Umbilical cord (tissue), 2 donors: ENCODE measurements at places on chromosomes 3 and 15.

GRCh38 chr15:99703603-99704443 lies 29.4 kb downstream of the LYSMD4 start:
- peak; percentile 81 for DNase-seq

- DNase-seq: no peak
Observed at GRCh38 chr3:33865133-33865532, 66.7 kb downstream of the PDCD6IP start.

DNA sequence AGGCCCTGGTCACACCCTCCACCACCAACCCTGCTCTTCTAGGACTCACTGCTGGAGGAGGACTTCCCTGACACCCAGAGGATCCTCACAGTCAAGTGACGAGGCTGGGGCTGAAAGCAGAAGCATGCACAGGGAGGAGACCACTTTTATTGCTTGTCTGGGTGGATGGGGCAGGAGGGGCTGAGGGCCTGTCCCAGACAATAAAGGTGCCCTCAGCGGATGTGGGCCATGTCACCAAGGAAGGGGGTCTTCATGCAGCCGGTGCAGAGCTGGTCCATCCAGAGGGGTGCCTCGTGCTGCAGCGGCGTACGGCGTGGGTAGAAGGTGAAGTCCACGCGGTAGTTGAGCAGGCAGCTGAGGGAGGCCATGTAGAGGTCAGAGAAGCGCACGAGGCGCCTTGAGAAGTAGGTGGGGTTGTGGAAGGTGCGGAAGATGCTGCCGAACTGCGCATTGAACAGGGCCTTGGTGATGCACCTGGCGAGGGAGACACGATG lies 9.4 kb downstream of the NT5DC2 start:
- DNase-seq: no peak

- DNase-seq: no peak
Observed at GRCh38 chr3:155012584-155012983, 67.5 kb upstream of the MME start.

DNA sequence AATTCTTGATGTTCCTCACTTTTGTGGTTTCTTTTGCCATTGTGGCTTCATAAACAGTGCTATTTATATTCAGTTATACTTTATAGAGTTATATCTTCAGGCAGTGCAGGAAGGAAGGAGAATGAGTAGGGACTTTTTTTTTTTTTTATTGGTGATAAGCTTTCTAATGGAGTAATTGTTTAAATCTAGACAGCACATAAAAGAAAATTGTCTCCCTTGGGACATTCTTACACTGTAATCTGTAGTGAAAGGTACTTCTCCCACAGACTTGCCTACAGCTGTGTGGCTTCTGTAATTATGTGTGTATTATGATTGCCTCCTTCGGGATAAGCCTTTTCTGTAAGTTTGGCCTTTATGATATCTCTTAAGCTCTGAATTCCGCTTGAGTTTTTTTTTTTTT lies 41.6 kb downstream of the WDR76 start:
- no peak for DNase-seq

DNA sequence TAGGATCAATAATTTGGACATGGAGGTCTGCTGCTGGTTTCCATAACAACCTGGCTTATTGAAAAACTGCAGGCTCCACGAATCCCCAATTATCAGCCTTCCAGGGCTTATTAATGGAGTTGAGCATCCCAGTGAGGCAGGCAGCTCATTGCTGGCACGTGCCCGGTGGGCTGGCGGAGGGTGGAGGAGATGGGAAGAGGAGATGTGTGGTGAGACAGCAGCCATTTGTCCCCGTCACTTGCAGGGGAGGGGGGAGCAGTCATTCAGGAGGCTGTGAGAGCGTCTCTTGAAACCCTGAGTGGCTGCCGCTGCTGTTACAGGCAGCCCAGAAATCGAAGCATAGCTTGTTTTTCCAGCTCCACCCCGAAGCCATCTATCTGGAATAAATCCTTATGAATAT lies 70.6 kb downstream of the GAP43 start:
- DNase-seq: no peak
